Hepatic stellate cell (primary cell): ENCODE measurements at places on chromosomes 7 and 10.

GRCh38 chr7:120502132-120502531, 229.2 kb downstream of the KCND2 start:
- no peak for DNase-seq

GRCh38 chr10:132456881-132457280, 59.9 kb downstream of the PWWP2B start:
- no peak for DNase-seq

DNA sequence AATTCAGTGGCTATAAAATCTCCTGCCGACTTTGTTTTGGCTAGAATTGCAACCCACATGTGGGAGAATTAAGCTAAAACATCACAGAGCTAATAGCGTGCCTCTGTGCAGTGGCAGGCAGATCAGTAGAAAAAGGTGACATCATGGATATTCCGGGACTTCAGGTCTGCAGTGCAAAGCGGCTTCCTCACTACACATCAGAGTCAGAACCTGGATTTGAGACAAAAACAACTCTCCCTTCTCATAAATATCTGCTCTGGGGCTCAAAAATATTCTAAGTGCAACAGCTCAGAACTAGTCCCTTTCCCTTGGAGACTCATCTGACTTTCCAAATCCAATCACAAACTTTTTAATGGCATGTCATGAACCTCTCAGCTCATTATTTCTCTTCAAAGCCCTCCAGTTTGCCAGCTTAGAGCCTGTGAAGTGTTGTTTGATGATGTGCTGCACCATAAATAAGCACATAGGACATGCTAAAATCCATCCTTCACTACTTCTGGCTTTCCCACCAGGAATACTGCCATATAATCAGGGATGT, 337.1 kb downstream of the RNLS start:
- no peak for DNase-seq

GRCh38 chr7:114865564-114865963, 56.3 kb upstream of the MDFIC start:
- peak; percentile 12 for DNase-seq

DNA sequence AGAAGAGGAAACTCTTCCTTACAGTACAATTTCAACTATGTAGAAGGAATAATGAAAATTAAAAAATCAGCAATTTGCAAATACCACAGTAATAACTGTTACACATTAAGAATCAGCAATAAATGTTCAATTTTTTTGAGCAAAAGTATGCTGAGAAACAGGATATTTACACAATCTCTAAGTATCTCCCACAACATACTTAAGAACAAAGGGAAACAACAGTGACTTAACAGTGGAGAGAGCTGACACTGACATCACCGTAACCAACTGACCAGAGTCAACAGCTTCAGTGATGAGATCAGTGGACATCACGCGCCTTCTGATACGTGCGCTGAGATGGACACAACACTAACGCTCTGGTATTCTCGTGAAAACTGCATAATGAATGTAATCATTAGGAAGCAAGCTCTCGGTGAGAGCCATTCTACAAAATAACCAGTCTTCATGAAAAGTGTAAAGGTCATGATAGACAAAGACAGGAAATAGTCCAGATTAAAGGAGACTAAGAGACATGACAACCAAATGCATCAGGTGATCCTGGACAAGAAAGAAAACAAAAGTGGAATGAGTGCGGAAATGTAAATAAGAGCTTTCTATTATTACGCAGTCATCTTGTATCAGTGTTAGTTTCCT, 82.6 kb downstream of the PIP4K2A start:
- no peak for DNase-seq

- DNase-seq: no peak
Observed at GRCh38 chr7:113835367-113835766, 83.4 kb downstream of the PPP1R3A start.

DNA sequence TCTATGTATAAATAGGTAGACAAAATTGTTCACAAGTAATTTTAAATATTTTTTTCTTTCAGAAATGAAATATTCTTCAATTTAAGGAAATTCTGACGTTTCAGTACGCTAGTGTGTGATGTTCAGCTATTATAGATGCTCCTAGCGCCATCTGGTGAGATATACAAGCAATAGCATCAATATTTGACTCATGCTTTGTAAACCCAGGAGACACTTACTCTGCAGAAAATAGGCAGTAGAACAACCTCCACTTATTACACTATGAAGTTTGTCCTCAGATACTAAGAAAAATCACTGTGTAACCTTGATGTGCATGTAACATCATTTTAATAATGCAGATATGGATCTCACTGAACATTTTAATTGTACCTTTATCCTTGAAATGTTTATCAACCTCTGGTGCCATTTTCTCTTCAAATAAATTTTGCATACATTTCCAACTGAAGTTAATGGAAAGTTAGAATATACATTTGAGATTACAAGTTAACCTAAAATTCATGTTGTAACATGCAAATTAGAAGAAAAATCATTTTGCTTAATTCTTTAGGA, 151.5 kb upstream of the FAM3C start:
- peak; percentile 16 for DNase-seq

DNA sequence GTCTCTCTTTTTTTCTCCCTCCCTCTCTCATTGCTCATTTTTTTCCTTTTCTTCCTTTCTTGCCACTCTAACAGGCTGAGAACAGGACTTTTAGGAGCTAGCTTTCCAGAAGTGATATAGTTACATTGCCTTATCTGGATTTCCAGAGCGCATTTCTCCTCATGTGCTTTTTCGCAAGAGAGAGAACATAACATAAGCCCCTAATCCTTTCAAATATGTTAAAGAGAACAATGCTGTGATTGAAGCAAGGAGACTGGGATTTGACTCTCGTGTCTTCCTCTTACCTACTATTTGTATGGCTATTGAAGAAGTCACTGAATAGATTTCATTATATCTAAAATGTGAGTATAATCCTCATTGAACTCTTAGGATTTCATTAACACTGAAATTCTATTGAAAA, 101.2 kb upstream of the PRPS1L1 start:
- DNase-seq: no peak

GRCh38 chr10:126133906-126134656, 237.7 kb downstream of the FANK1 start:
- DNase-seq: peak; percentile 55

DNA sequence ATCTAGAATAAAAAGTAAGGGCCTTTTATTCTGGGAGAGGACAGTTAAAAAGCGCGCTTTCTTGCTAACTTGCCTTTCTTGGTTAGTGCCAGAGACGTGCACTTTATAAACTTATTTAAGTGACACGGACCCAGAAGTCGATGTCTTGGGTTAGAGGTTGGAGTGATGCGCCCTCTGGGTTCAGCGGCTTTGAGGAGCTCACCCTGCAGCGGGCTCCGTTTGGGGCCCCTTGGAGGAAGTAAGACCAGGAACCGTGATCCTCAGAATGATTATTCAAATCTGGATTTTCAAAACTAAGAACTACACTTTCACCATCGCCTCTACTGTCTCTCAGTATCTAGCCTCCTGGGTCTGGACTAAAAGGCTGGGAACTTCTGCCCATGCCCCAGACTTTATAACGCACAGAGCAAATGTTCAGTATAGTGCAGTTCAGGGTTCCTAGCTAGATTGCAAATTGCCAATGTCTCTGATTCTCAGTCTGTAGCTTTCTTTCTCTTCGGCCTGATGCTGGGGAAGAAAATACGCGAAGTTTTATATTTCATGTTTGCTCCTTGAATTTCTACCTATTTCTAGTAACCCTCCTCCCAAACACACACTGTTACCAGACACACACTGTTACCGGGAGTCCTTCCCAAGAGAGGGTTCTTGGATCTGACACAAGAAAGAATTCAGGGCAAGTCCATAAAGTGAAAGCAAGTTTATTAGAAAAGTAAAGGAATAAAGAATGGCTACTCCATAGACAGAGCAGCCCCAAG, 18.6 kb upstream of the SMO start:
- no peak for DNase-seq

DNA sequence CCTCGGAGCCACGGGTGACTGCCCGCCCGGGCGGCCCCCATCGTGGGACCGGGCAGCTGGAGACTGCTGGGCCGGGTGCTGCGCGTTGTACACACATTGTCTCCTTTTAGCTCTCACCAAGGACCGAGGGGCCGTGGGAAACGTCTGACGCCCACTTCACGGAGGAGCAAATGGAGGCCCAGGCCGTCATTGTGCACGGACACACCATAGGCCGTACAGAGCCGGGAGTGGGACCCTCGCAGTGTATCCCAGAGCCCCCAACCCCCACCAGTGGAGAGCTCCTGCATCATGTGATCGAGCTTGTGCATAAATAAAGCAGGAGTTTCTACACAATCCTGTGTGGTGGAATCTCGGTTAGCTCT, 722 bp downstream of the DENND10 start:
- no peak for DNase-seq

- no peak for DNase-seq
Observed at GRCh38 chr10:19815036-19815730, 1.0 kb upstream of the PLXDC2 start.

DNA sequence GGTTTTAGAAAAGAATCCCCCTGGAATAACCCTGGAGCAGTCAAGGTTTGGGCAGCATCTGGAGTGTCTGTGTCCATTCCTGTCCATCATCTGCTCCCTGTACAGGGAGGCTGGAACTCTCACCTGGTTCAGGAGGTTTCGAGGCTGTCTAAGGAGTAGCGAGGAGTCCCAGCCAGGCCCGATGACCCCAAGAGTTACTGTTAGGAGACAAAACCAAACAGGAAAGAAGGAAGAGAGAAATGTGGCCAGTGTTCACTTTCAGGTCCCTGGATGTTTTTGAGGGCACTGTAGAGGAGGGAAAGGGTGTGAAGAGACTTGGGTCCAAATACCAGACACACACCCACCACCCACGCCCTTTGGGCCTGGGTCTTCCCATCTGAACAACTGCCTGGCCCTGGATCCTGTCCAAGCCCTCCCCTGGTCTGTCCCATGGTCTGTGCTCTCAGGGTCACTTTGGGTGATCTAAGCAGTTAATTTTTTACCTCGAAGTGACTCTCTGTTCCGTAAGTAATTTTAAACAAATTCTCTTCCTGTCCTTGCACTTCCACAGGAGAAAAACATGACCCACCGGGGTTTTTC, 117.1 kb downstream of the ZMIZ1 start:
- no peak for DNase-seq

- DNase-seq: peak; percentile 61
Observed at GRCh38 chr7:151428378-151429236, 11.3 kb downstream of the CRYGN start.

DNA sequence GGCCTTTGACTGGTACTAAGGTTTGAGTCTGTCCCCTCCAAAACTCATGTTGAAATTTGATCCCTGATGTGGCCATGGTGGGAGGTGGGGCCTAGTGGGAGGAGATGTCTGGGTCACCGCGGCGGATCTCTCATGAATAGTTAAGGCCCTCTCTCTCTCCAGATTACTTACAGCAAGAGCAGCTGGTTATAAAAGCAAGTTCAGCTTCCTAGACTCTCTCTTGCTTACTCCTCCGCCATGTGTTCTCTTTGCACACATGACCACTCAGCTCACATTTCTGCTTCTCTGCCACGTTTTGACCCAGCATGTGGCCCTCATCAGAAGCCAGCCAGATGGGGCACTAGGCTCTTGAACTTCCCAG, 29.9 kb upstream of the ZMIZ1 start:
- DNase-seq: no peak

GRCh38 chr7:42982604-42983115, 50.5 kb downstream of the MRPL32 start:
- no peak for DNase-seq

DNA sequence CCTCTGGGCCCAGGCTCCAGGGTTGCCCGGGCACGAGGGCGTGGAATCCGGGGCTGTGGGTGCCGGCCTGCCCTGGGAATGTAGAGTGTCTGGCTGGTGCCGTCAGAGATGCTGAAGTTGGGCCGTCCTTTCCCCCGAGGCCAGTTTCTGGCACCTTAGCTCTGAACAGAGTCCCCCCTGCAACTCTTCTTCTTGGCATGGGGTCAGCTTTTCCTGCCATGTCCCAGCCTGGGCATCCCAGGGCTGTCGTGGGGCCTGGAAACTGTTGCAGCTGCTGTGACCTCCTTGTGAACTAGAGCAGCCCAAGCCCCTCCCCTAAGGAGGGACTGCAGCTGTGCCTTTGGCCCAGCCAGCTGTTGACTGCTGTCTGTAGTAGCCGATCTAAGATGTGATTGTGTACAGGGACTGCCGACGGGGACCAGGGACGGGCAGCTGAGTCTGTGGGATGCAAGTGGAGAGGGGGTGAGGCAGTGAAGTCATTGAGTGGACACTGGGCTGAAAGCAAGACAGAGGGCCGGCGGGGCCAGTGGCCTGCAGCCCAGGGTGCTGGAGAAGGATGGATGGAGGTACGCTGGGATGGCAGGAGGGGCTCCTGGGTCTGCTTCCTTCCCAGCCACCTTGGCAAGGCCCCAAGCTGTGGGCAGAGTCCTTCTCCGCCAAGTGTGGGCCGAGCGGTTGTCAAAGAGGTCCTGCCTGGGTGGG, 35.8 kb downstream of the GBX1 start:
- DNase-seq: no peak

DNA sequence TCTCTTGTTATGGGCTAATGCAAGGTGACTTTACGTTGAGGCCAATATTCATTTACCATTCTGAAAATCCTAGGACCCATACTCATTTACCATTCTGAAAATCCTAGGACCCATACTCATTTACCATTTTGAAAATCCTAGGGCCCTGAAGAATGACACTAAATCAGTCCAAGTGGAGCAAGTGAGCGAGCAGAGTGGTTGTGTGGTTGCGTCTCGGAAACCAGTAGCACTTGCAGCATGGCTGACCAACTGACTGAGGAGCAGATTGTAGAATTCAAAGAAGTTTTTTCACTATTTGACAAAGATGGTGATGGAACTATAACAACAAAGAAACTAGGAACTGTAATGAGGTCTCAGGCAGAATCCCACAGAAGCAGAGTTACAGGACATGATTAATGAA, 6.9 kb downstream of the SAR1A start:
- DNase-seq: no peak

DNA sequence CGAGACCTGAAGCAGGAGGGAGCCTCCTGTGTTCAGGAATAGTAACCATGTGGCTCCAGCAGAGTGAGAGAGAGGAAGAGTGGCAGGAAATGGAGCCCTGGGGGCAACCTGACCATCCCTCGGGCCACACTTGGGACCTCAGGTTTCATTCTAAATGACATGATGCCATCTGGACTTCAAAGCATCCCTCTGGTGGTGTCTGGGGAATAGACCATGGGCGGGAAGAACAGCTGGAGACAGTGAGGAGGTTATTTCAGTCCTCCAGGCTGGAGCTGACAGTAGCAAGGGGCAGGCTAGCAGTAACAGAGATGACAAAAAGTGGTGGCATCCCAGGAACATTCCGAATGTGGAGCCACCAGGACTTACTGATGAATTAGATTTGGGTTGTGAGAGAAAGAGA, 44.8 kb downstream of the AKR1B1 start:
- no peak for DNase-seq

- DNase-seq: no peak
Observed at GRCh38 chr10:88528806-88529570, 54.1 kb downstream of the RNLS start.
